NCI-H2227 treated with DMSO at 0.1 percent for 48 hours (cell line): ENCODE measurements at places on chromosomes 12 and 14.

DNA sequence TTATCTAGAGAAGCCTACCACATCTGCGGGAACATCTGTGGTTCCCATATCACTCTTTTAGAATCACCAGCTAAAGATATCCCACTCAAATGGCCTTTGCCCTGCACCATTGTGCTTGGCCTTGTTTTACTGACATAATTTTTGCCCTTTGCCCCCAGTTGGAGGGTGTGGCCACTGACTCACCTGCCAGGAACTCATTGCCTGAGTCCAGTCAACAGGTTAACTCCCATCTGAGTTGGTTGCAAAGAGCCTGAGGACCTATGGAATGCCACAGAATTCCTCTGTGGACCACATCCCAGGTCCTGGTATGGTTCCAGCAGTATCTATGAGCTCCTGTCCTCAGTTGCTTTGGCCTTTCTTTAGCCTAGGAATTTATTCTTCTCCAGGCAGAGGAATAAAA is 55.7 kb upstream of the PTGR2 start:
- DNase-seq = no peak

GRCh38 chr12:80556566-80556965 is 112.5 kb downstream of the PTPRQ start:
- no peak for DNase-seq

GRCh38 chr14:104792101-104792884 is 3.3 kb downstream of the AKT1 start:
- no peak for DNase-seq

DNA sequence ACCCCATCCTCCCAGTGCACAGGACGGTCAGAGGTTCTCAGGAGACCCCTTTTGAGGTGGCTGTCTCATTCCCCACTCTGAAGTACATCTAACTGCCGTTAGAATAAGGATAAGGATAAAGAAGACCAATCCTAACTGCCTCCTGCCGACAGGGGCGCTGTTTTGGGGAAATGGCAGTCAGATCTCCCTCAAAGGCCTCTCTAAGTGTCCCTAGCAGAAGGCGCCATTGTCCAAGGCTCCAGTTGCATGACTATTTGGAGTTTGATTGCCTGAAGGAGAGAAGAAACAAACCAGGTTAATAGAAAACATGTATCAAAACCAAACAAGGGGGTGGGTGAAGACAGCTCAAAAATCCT is 29.1 kb upstream of the KLRB1 start:
- DNase-seq = no peak

DNA sequence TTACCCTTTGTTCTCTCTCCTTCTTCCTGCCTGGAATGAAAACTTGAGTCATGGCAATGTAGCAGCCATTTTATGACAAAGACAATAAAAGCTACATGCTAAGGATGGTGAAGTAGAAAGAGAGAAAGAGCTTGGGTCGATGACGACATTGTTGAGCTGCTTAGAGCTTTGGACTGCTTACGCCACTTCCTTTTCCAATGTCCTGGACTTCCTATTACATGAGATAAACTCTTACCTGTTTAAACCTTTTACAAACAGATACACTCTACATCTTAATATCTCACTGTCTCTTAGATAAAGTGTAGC is 70.1 kb downstream of the PEBP1 start:
- DNase-seq = no peak

DNA sequence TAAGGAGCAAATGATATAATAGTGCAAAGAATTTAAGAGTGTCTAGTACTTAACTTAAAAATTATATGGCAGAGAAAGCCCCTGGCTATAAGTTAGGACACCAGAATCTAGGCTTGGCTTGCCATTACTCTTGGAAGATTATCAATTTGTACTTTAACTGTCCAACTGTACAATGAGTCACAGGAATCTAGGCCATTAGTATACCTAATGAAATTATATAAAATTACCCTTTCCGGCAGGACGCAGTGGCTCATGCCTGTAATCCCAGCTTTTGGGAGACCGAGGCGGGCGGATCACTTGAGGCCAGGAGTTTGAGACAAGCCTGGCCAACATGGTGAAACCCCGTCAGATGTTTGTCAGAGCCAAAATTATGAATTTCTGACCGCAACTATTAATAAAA is 691 bp upstream of the OR6S1 start:
- DNase-seq = no peak

DNA sequence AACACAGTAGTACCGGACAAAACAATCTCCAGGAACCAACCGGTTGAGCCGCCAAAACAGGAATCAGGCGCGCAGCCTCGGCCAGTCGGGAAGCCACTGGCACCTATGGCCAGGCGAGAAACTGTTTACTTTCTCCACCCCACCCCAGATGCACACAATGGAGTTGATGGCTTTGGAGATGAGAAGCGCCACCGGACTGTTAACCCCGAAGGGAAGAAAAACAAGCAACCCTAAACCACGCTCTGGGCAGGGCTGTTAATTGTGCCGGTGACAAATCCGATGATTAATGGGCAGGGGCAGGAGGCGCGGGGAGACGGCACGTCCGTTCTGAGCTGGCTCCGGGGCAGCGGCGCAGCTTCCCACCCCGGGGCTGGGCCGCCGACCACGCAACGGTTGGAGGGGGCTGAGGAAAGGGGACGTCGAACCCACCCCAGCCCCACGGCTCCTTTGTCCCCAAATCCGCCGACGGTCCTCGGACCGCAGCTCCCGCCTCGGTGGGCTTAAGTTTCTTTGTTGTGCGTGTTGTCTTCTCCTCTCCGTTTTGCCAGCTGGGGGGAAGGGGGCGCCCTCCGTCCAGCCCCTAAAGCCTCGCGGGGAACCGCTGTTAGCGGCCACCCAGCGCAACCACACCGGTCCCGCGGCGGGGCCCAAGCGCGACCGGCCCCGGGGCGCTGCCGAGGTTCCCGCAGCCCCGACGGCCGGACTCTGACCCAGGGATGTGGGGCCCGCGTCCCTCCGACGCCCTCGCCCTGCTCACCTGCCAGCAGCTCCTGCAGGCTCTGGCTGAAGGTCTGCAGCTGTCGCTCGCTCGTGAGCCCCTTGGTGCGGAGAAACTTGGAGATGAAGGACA is 790 bp downstream of the BTG1 start:
- DNase-seq = peak; percentile 67

DNA sequence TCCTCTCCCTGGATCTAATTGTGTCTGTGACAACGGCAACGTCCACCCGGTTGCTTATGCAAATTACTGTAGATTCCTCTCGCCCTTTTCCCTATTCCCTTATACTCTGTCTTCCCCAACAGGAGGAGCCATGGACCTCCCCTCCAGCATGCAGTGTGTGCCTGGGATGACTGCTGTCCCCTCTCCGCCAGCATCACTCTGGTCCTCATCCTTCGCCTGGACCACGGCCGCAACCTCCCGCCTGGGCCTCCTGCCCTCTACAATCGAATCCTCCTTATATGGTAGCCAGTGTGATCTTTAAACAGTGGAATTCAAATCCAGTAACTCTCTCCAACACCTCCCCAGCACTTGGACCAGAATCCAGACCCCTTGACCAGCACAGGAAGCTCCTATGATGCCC is 30.6 kb upstream of the PRIMA1 start:
- DNase-seq = no peak

DNA sequence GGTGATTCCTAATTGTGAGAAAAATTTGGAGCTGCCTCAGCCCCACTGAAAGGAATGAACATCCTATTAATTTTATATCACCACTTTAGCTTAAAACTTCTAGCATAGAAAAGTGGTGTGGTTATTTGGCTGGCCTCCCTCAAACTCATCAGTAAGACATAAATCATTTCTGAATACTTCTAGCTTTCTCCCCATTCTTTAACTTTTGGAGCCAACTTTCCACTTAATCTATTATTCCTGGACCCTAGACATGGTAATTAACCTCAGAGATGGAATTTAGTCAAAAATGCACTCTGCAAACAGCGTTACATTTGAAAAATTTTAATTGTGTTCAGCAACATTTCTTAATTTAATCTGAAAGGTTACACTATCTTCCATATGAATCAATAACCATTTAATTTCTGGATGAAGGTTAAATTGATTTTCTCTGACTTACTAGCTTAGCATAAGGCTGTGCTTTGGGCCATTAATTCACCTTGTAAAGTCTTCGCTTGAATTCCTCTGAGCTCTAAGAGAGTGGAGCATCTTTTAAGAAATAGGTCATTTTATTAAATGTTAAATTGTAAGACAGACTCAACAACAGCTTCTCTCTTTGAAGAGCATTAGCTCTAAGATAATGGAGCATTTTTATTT is 753.6 kb upstream of the STXBP6 start:
- no peak for DNase-seq

- no peak for DNase-seq
Measured at GRCh38 chr12:93587611-93588010, 15.1 kb downstream of the SOCS2 start.

- DNase-seq = no peak
Measured at GRCh38 chr14:102491786-102492530, 17.6 kb downstream of the ANKRD9 start.

DNA sequence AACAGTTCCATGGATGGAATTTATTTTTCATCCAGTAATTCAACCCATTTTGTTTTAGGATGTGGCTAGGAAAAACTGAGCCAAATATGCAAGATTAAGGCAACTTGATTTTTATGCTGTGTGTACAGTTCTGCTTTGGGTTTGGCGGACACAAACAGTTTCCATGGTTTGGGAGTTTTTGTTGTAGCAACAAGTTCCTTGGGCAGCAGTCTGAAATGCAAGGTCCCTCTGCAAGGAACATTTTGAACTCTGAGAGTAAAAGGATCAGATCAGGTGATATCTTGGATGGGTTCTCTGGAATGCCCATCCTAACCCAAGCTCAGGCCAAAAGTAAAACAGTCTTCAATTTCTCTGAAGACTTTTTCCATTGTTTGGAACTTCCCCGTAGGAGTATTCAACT is 161.2 kb downstream of the TMX1 start:
- no peak for DNase-seq

DNA sequence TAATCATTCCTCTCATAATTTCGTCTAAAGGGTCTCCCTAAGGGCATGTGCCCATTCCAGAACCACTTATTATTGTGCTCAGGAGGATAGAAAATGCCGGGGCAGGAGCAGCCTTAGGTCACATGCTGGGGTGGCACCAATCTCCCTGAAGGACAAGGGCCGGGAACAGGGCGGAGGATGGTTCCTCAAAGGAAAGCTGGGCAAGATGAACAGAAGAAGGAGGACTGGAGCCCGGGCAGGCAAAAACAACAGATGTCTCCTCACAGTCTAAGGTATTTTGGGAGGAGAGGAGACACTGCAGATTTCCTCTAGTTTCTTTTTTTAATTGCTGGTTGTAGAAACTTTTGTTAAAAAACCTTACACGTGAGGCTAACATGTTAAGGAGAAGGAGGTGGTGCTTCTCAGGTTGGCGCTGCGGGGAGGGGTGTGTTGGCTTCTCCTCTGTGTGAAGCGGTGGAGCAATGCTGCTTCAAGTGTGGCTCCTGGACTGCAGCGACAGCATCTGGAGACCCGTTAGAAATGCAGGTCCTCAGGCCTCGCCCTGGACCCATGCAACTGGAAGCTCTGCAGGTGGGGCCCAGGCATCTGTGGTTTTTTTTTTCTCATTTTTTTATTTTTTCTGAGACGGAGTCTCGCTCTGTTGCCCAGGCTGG is 164.8 kb downstream of the AACS start:
- no peak for DNase-seq

DNA sequence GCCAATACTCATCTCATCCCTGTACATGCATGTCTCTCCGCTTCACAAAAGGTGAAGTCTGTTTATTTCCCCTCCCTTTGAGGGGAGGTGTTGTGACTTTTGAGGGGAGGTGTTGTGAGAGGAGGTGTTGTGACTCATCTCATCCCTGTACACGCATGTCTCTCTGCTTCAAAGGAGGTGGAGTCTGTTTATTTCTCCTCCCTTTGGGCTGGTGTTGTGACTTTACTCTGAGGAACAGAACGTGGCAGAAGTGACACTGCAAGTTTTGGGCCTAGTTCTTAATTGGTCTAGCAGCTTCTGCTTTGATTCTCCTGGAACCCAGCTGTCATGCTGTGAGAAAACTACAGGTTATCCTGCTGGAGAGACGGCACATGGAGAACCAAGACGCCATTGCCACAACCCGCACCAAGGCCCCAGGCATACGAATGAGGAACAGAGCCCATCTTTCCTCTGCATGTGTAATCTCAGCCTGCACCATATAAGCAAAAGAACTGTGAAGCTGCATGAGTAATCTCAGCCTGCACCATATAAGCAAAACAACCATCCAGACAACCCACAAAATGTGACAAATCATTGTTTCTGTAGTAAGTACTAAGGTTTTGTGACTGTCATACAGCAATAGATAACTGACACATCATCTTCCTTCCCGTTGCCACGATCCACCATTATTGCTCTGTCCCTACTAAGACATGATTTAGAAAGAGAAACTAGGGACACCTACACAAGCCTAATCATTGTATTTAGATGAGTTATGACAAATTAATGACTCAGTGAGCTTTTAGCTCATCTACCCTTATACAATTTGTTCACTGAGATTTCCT is 30.0 kb downstream of the GALNT4 start:
- no peak for DNase-seq

DNA sequence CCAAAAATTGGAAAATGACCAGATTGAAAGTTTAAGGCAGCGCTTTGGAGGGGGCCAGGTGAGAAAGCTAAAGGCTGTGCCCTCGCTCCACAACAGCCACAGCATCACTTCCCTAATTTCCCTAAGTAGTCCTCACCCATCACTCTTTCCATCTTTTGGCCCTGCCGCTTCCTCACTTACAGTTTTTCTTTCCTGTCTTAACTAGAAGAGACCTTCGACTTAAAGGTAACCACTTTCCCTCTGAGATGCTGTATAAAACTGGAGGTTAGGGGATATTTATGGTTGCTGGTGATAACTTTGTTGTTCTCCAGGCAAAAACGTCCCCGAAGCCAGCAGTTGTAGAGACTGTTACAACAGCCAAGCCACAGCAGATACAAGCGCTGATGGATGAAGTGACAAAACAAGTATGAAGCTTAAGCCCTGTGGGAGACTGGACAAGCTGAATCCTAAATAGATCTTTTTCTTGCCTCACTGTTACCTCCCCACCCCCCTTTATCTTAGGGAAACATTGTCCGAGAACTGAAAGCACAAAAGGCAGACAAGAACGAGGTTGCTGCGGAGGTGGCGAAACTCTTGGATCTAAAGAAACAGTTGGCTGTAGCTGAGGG is 4.3 kb downstream of the DDIT3 start:
- no peak for DNase-seq

GRCh38 chr14:75277815-75278421 is 710 bp upstream of the FOS start:
- peak; percentile 59 for DNase-seq

GRCh38 chr12:76952995-76953394 is 74.2 kb upstream of the CSRP2 start:
- DNase-seq = no peak
